ENCODE measurements at places on chromosomes 12 and 14.

- peak; percentile 39 for DNase-seq
Measured at GRCh38 chr14:103551338-103551762, 11.1 kb downstream of the BAG5 start.

DNA sequence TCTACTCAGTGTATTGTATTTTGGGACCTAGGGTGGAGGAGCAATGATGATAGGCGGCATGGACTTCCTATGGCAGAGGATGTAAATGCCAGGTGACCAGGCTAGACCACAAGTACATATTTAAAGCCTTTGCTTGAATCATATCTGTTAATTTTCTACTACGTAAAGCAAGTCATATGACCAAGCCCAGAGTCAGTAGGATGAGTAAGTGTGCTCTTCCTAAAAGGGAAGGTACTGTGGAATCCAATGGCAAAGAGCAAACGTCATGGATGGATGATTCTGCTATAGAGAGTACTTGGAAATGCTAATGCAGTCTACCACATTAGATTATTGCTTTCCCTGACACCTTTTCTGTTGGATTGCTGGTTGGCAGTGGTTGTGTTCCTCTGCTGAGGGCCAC, 16.8 kb downstream of the GPATCH2L start:
- DNase-seq, result peak; percentile 47

GRCh38 chr12:12350868-12351463, 924 bp upstream of the MANSC1 start:
- DNase-seq, result no peak

- peak; percentile 42 for DNase-seq
Measured at GRCh38 chr12:130761537-130762318, 45.6 kb upstream of the RIMBP2 start.

- no peak for DNase-seq
Measured at GRCh38 chr12:109894939-109895338, 5.1 kb upstream of the TCHP start.

GRCh38 chr12:88693837-88694445, 113.7 kb upstream of the KITLG start:
- peak; percentile 49 for DNase-seq

DNA sequence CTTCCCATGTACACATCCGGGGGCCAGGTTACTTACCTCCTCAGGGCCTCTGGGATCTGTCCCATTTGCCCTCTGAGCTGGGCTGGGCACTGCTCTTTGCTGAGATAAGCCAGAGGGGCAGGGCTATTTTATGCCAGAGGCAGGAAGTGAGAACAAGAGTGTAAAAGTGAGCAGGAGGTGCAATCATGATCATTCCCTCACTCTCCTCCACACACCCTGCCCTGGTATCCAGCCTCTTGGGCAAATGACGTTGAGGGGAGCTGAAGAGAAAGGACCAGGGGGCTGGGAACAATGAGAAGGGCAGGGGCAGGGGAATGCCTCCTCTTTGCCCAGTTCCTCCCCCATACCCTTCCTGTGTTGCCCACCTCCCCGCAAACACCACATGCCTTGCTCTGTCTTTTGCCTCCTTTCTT, 4.2 kb downstream of the LPAR5 start:
- DNase-seq, result no peak

DNA sequence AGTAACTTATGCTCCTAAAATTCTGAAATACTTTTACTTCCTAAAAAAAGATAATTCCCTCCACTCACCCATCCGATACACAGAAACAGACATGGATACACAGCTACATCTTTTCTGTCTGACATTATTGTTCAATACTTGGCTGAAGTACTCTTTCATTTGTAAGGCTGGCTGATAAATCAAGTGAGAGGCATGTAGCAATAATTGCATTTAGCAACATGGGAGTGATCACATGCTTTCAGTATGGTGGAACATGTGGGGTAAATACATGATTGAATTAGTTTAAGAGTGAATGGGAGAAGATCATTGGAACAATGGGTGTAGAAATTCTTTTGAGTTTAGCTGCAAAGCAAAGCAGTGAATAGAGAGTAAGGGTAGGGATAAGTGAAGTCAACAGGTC, 25.6 kb downstream of the PTPRQ start:
- DNase-seq, result peak; percentile 65

GRCh38 chr12:120252071-120252906, 13.2 kb downstream of the PXN start:
- DNase-seq, result no peak
